ENCODE measurements at places on chromosomes 12 and 14. TPM values are rescaled to one million over a fixed set of nuclear protein-coding genes. Genes with fewer than 3 reads are reported as not detected.

Gene CLMN
- 0.80 TPM for total RNA-seq

Gene KRT1
- not detected for total RNA-seq

Gene AMN1
- total RNA-seq = 3.4 TPM

Gene PCK2
- total RNA-seq = 62.8 TPM

Gene RNU4-1
- total RNA-seq = 2,369 TPM

Gene YLPM1
- total RNA-seq = 70.4 TPM

Gene EIF2S3B
- 0.20 TPM for total RNA-seq

- H3K4me3 ChIP-seq = no peak overlapping the region
- no peaks in the 10 kb centered on the region for H3K36me3 ChIP-seq
- DNase-seq = no peak
- H3K4me1 ChIP-seq = no peaks in the 10 kb centered on the region
- no peak overlapping the region for H3K27ac ChIP-seq
Observed at GRCh38 chr14:103123634-103124500, 606 bp downstream of the TNFAIP2 start.

DNA sequence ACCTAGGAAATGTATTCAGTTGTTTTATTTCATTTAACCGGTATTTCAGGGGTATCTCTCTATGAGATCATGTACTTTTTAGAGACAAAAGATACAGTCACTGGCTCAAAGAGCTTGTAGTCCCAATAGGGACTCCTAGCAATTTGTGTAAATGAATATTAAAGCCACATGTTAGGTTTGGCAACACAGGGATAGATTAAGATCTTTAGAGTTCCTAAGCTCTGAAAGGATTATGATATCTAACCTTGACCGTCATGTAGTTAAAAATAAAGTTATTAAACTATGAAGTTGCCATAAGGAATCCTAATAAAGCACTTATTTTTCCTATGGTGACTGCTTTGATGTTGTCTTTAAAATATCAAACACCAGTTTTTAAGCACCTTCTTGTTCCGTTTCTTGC lies 100.4 kb upstream of the FGD4 start:
- H3K4me3 ChIP-seq = no peak overlapping the region
- DNase-seq = no peak
- H3K4me1 ChIP-seq = no peaks in the 10 kb centered on the region
- H3K27me3 ChIP-seq = no peaks in the 10 kb centered on the region
- H3K36me3 ChIP-seq = no peaks in the 10 kb centered on the region

- H3K4me1 ChIP-seq = no peaks in the 10 kb centered on the region
- no peak overlapping the region for H3K4me3 ChIP-seq
- H3K27me3 ChIP-seq = peaks cover 18% of the 10 kb centered on the region
Observed at GRCh38 chr14:61838661-61839245, 76.5 kb downstream of the SNAPC1 start.

DNA sequence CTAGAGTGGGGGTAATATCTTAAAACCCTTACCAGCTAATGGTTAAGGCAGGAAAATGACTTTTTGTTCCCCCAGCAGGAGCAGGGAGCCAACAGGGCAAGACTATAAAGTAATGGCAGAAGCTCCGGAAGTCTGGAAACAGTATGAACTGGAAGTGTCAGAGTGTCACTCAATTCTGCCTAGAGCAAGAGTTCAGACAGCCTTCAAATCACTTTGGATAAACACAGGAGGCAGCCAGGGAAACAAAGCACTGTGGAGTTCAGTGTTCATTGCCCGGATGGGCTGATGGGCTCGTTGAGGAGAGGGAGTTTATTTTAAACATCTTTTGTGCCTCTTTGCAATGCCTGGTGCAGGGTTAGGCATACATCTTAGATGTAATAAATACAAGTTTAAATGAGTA lies 16.5 kb upstream of the DYRK2 start:
- no peak for DNase-seq
- H3K36me3 ChIP-seq = peaks cover 10% of the 10 kb centered on the region
- no peak overlapping the region for H3K27ac ChIP-seq
- H3K4me1 ChIP-seq = peaks cover 62% of the 10 kb centered on the region
- H3K27me3 ChIP-seq = no peaks in the 10 kb centered on the region

DNA sequence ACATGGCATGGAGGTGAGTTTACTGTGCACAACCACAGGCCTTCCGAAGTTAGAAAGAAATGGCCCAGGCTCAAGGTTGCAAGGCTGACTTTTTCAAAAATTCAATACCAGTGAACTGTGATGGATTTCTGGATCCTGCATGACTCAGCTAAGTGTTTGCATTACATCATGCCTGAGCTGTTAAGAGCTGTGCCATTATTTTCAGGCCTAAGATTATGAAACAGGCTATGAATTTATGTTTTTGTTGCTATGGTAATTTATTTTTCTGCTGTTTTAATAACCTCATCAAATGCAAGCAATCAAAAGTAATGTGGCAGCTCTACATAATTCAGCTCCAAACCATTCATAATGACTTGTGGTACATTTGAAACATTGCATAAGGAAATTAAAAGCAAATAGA lies 457.7 kb upstream of the TMEM132C start:
- H3K27ac ChIP-seq = no peak overlapping the region
- H3K4me1 ChIP-seq = no peaks in the 10 kb centered on the region
- H3K36me3 ChIP-seq = no peaks in the 10 kb centered on the region
- H3K4me3 ChIP-seq = no peak overlapping the region

DNA sequence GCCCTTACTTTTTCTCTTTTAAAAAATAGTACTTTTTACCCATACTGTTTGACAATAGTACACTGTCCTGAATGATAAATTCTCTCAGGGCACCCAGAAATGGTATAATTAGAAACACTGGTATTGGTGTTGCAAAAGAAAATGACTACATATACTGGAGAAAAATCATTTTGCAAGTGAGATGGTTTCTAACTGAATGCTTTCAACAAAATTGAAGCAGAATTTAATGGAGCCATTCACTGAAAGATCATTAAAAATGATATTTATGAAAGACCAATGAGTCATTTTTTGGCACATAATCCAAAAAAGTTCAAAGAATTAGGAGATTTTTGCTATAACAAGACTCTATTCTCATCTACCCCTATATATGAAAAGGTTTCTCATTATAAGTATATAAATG lies 68.8 kb downstream of the TMTC1 start:
- DNase-seq = no peak
- H3K27me3 ChIP-seq = peaks cover 1% of the 10 kb centered on the region
- no peak overlapping the region for H3K27ac ChIP-seq
- no peaks in the 10 kb centered on the region for H3K4me1 ChIP-seq

DNA sequence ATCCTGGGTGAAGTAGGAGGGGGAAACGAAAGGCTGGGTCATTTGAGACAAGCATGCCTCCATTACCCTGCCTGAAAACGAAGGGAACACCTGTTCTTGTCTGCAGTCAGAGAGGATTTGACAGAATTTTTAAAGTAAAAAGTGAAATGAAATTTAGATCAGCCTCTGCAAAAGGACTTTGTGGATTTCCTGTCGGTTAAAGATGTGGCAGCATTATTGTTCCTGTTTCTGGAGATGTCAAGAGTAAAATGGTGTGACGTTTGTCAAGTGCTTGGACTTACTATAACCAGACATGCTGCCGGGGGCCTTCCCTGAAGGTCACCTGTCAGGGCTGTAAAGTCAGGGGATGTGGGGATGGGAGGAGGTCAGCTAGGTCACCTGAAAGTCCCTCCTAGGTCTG lies 32.0 kb downstream of the NRXN3 start:
- no peak overlapping the region for H3K4me3 ChIP-seq
- no peak for DNase-seq
- H3K27ac ChIP-seq = no peak overlapping the region
- H3K36me3 ChIP-seq = no peaks in the 10 kb centered on the region

DNA sequence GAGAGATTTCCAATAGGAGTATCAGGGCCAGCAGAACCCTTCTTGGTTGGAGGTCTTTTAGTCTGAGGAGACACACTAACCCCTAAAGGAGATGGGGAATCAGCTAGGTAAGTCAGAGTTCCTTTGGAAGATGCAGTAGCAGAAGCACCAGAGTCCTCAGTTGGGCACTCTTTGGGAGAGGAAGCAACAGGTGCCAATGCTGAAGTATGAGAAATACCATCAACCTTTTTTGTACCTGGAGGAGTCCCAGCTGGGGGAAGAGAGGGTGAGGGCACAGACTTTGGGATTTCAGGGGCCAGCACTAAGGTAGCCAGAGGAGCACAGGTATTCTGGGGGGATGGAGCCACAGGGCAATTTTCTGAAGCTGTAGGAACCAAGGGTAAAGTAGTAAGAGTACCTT lies 6.0 kb downstream of the NACA start:
- H3K4me1 ChIP-seq = peaks cover 73% of the 10 kb centered on the region
- no peak for DNase-seq
- H3K4me3 ChIP-seq = no peak overlapping the region
- peak overlapping the region; percentile 76 for H3K27ac ChIP-seq

- H3K4me1 ChIP-seq = no peaks in the 10 kb centered on the region
- H3K27me3 ChIP-seq = peaks cover 14% of the 10 kb centered on the region
- no peak overlapping the region for H3K27ac ChIP-seq
- H3K36me3 ChIP-seq = no peaks in the 10 kb centered on the region
- DNase-seq = no peak
Observed at GRCh38 chr12:132205271-132206045, 61.2 kb downstream of the NOC4L start.

DNA sequence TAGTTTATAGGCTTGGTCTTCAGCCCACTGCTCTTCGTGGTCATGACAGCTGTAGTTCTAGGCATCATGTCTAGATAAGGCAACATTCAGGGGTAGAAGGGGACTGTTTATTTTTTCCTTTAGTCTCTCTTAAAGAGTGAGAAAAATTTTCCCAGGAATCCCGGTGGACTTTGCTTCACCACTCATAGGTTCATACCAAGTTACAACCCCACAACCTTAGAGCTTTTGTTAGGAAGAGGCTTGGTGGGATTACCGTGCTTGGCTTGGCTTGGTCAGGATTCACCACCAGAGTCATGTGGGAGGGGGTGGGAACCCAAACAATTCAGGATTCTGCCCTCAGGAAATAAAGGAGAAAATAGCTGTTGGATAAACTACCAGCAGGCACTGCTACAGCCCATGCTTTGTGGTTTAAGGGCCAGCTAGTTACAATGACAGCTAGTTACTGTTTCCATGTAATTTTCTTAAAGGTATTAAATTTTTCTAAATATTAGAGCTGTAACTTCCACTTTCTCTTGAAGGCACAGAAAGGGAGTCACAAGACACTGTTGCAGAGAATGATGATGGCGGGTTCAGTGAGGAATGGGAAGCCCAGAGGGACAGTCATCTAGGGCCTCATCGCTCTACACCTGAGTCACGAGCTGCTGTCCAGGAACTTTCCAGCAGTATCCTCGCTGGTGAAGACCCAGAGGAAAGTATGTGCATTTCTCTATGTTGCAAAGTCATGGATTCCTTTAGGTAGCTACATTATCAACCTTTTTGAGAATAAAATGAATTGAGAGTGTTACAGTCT lies 25.9 kb upstream of the PAPLN start:
- no peak overlapping the region for H3K4me3 ChIP-seq
- H3K36me3 ChIP-seq = peaks cover 52% of the 10 kb centered on the region
- no peak overlapping the region for H3K27ac ChIP-seq
- no peak for DNase-seq

DNA sequence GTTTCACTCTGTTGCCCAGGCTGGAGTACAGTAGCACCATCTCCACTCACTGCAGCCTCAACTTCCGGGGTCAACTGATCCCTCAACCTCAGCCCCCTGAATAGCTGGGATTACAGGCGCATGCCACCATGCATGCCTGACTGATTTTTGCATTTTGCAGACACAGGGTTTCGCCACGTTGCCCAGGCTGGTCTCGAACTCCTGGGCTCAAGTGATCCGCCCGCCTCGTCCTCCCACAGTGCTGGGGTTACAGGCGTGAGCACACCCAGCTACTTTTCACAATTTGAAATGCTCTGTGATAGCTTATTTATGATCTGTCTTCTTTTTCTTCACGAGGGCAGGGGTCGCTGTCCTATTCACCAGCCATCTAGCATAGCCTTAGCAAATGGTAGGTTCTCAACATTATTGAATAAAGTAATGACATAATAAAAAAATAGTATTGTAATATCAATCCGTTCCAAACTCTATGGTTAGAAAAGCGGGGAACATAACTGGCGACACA lies 477 bp upstream of the DDX47 start:
- peaks cover 32% of the 10 kb centered on the region for H3K36me3 ChIP-seq
- peaks cover 58% of the 10 kb centered on the region for H3K4me1 ChIP-seq
- peak overlapping the region; percentile 85 for H3K4me3 ChIP-seq
- no peak for DNase-seq
- H3K27ac ChIP-seq = peak overlapping the region; percentile 26

- H3K27ac ChIP-seq = no peak overlapping the region
- H3K27me3 ChIP-seq = no peaks in the 10 kb centered on the region
- H3K36me3 ChIP-seq = no peaks in the 10 kb centered on the region
- no peak for DNase-seq
- no peaks in the 10 kb centered on the region for H3K4me1 ChIP-seq
- H3K4me3 ChIP-seq = no peak overlapping the region
Observed at GRCh38 chr14:92934196-92935085, 11.5 kb downstream of the CHGA start.

GRCh38 chr12:54038871-54039414 lies 6.1 kb downstream of the HOXC5 start:
- peaks cover 72% of the 10 kb centered on the region for H3K27me3 ChIP-seq
- H3K27ac ChIP-seq = no peak overlapping the region
- H3K36me3 ChIP-seq = no peaks in the 10 kb centered on the region
- no peak overlapping the region for H3K4me3 ChIP-seq

DNA sequence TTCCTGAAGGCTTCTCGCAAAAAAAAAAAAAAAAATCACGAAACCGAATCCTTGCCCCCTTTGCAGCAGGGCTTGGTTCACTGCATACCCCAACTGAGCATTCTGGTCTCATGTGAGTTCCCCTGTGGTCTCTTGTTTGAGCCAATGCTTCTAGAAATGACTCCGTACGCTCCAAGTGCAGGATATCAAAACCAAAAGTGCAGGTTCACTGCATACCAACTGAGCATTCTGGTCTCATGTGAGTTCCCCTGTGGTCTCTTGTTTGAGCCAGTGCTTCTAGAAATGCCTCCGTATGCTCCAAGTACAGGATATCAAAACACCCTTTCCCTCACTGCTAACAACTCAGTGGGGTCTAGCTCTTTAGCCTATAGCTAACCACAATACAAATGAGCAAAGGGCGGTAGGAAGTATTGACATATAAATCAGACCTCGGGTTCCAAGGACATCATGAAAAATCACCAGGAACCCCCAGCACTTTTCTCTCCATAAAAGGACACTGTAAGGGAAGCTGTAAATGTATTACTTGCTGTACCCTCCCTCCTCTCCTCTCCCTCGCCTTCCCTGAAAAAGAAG lies 206.3 kb upstream of the NOS1 start:
- no peaks in the 10 kb centered on the region for H3K36me3 ChIP-seq
- H3K4me1 ChIP-seq = no peaks in the 10 kb centered on the region
- no peak overlapping the region for H3K27ac ChIP-seq
- DNase-seq = no peak
- H3K27me3 ChIP-seq = no peaks in the 10 kb centered on the region
- no peak overlapping the region for H3K4me3 ChIP-seq

Measured in activated T-helper 1 cell treated with anti-CD3 and anti-CD28 coated beads, Interleukin-12 subunit alpha, Interleukin-12 subunit beta, Interleukin-2, Interleukin-4 antibody, amounts not matched to agents 30 ng/mL and 10 ng/mL and 1 ng/mL, durations not matched to agents 14 hours and 24 hours and 36 hours (primary cell).